CD4-positive, alpha-beta T cell treated with Interleukin-4 for 4 hours (primary cell): ENCODE measurements at places on chromosomes 4 and X.

- no peak for DNase-seq
These were observed 263.6 kb upstream of the CTSO start for GRCh38 chr4:156217236-156217635.

- peak; percentile 15 for DNase-seq
These were observed at the start of gene FAM149A for GRCh38 chr4:186104114-186104889. Gene FAM149A, plus strand, starts transcription at chr4:186104704.

DNA sequence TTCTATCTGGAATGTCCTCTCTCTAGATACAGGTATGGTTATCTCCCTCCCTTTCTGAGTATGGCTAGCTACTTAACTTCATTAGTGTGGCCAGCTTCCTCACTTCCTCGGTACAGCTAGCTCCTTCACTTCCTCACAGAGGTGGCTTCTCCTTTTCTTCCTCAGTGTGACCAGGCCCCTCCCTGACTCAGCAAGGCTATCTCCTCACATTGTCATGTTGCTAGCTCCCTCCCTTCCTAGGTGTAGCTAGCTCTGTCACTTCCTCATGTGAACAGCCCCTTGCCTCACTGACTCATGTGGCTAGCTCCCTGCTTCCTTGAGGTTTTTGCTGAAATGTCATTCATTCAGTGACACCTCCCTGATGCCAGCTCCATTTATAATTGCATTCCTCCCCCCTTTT lies 67.3 kb upstream of the DDIT4L start:
- DNase-seq: no peak

DNA sequence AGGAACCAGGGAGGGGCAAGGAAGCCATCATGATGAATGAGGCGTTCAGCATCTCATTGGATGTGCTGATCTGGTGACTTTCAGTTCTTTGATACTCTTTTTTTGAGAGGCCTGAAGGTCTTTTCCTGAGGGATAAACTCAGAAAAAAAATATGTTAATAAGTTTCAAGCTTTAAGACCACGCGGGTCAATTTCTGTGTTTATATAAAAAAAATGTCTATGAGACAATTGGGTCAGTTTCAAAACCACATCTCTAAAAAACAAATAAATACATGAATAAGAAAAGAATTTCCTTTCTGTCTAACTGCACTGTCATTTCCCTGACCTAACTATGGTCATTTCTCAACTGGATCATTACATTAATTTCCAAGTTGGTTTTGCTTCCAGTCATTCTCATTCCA lies 62.6 kb downstream of the TRIML1 start:
- no peak for DNase-seq

- no peak for DNase-seq
These were observed 15.7 kb upstream of the RUFY3 start for GRCh38 chr4:70706044-70706461.

DNA sequence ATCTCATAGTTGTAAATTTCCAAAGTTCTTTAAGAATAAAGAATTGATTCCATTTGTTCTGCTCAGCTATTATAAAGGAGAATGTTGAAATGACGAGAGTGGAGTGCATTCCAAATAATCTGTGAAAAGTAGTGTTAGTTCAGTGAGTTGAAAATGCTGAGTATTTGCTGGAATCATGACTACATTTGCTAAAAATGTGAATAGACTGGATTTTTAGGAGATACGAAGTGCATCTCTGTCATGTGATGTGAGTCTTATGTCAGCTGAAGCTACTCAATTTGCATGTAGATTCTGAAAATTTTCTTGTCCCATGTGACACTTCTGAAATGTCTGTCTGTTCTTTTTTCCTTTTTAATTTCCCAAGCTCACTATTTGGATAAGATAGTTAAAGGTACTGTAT lies 206.0 kb downstream of the DCTD start:
- no peak for DNase-seq
